ENCODE measurements at places on chromosomes 4 and X.

- DNase-seq, result no peak
These were observed 27.8 kb downstream of the PIR start for GRCh38 chrX:15465347-15465746.

DNA sequence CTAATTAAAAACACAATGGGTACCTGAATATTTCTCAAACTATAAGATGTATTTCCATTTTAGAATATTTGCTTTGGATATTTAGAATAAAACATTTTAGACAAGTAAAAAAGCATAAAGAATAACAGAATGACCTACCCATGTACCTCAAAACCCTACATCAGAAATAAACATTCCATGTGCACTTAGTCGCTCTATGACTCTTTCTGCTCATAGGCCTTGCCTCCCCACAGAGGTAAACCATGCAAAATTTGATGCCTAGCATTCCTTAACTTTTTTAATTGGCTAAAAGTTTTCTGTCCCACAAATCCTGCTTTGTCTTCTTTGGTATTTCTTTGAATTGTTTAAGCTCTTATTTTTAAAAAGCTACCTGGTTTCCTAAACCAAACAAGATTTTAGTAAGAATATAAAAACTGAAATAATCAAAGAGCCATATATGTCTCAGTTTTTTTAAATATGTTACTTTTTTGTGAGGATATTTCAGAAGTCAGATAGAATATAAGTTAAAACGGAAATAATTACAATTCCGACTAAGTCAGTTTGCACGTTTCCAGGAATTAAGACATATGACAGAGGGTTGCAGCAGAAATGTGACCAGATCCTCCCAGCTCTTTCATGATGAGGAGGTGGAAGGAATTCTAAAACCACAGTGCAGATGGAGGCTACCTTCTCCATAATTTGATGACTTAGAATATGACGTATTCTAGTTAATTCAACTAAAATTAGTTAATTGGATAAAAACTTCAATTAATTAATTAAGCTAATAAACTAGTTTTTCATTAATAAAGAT lies 102.5 kb downstream of the FIP1L1 start:
- no peak for DNase-seq

DNA sequence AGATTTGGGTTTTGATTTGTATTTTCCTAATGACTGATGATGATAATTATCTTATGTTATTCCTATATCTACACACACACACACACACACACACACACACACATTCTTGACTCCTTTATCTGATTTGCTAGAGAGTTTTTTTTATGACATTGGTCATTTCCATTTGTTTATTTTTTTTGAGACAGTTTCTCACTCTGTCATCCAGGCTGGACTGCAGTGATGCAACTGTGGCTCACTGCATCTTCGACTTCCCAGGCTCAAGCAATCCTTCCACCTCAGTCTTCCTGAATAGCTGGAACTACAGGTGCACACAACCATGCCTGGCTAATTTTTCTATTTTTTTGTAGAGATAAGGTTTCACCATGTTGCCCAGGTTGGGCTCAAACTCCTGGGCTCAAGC lies 6.7 kb downstream of the ZNF81 start:
- DNase-seq, result no peak

DNA sequence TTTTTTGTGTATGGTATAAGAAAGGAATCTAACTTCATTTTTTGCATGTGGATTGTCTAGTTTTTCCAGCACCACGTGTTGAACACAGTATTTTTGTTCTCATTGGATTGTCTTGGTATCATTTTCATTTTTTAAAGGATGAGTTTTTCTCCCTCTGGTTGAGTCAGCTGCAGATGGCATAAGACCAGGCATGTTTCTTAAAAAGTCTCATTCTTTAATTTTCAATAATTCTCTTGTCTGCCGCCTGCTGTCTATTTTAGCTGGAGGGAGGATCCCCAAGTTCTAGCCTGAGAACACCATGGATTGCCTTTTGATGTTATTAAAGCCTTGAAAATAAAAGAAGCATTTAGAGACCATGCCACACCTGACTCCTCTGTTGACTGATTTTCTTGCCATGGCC lies 263.8 kb downstream of the ARHGAP24 start:
- no peak for DNase-seq

GRCh38 chrX:11786862-11787261 lies 28.8 kb downstream of the MSL3 start:
- DNase-seq, result no peak

DNA sequence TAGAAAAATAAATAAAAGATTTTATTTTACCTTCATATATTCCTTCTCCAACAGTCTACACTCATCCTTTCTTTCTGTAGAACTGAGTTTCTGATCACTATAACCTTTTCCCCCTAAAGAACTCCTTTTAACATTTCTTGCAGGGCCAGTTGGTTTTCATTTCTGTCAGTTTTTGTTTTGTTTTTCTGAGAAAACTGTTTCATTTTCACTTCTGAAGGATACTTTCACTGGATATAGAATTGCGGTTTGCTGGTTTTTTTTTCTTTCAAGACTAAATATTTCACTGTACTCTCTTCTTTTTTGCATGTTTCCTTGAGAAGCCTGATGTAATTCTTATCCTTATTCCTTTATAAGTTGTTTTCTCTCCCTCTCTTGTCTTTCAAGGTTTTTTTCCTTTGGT lies 90.4 kb upstream of the EOLA2 start:
- DNase-seq, result no peak

GRCh38 chr4:81736324-81736723 lies 264.6 kb upstream of the RASGEF1B start:
- DNase-seq, result no peak

DNA sequence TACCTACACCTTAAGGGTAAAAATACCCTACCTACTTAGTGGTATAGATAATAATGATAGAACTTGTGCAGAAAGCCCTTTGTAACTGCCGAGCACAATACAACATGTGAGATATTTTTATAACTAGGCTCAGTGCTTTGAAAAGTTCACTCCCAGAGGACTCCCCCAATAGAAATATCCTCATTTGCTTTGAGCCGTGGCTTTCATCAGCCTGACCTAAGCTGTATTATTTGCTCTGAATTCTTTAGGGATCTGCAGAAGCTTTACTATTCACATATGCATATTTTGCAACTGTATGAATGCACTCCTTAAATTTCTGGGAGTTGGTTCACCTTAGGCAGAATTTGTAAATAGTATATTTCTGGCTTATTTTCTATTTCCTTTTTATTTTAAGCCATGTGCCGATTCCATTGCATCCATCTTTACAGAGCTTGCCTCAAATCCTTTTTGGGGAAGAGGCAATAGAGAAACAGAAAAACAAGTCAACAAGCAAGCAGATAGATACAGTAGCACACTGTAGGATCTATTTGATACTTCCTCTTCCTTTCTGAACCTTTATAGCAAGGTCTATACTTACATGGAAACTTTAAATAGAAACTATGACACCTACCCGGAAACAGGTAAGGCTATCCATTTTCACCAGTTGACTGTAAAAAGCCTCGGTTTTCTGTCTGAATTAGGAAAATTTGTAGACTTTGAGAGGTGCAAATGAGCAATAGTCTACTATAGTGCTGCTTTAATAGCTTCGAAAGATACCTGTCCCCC lies 242.5 kb upstream of the VCX3A start:
- DNase-seq, result no peak

DNA sequence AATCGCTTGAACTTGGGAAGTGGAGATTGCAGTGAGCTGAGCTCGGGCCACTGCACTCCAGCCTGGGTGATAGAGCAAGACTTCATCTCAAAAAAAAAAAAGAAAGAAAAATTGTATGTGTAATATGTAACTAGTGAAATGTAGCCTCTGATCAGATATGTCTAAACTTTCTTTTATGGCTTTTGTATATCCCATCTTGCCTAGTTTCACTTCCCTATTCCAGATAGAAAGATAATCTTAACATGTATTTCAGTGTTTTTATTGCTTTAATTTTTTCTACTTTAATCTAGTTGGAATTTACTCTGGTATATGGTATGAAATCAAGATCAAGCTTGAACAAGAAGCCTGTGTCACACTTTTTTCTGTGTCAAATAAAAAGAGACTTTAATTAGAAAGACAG lies 1.9 kb upstream of the ZNF41 start:
- no peak for DNase-seq

DNA sequence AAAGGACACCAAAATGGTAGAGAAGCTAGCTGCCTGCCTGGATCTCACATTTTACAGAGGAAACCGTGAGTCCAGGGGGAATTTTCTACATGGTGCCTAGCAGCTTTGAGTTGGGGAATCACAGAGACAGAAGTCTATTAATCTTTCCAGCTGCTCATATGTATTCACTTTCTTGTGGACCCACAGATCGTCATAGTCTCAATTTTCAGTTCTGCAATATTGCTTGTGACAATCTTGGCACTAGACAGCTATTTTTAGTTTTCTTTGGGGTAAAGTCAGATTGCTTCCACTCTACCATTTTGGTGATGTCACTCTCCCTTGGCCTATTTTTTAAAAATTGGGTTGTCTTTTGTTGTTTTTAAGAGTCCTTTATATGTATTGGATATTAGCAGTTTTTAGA lies 233.4 kb upstream of the STK26 start:
- DNase-seq, result no peak

DNA sequence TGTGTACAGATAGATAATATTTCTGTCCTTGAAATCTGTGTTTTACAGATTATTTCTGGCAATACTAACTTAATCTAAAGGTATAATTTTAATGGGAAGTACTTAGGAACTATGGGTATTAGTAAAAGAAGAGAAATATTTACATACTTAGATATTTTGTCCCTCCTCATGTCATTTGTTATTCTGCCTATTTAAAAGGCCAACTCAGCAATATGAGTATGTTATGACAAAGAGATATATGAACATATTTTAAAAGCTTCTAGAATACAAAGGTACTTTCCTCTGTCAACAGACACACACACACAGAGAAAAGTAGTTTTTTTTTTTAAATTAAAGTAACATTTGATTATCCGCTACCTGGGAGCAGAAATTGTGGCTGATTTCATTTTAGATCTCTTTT lies 7.9 kb downstream of the SLC7A11 start:
- no peak for DNase-seq
